Thyroid gland (tissue), 4 donors: ENCODE measurements at places on chromosomes 4 and X. TPM values are rescaled to one million over a fixed set of nuclear protein-coding genes. Genes with fewer than 3 reads are reported as not detected.

C1QTNF7 gene
- 1.9 TPM for total RNA-seq

DNA sequence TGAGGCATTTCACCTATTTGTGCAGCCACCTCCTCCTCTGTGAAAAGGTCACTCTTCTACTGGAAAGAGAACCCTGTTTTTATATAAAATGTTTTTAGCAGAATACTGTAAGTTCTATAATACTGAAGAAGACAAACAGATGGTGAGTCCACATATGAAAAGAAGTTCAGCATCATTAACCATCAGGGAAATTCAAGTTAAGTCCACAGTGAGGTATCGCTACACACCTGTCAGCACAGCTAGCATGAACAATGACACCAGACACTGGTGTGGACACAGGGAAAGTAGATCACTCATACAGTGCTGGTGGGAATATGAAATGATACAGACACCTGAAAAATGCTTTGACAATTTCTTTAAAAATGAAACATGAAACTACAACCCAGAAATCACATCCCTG is 133.0 kb downstream of the MAD2L1 start:
- H3K4me1 ChIP-seq, result no peaks in the 10 kb centered on the region
- H3K27ac ChIP-seq, result no peak overlapping the region
- no peak overlapping the region for H3K4me3 ChIP-seq
- H3K27me3 ChIP-seq, result no peaks in the 10 kb centered on the region

GRCh38 chr4:18675586-18676525 is 654.3 kb upstream of the LCORL start:
- no peak for DNase-seq
- no peaks in the 10 kb centered on the region for H3K27me3 ChIP-seq
- H3K27ac ChIP-seq, result no peak overlapping the region
- H3K4me1 ChIP-seq, result peaks cover 6% of the 10 kb centered on the region

DNA sequence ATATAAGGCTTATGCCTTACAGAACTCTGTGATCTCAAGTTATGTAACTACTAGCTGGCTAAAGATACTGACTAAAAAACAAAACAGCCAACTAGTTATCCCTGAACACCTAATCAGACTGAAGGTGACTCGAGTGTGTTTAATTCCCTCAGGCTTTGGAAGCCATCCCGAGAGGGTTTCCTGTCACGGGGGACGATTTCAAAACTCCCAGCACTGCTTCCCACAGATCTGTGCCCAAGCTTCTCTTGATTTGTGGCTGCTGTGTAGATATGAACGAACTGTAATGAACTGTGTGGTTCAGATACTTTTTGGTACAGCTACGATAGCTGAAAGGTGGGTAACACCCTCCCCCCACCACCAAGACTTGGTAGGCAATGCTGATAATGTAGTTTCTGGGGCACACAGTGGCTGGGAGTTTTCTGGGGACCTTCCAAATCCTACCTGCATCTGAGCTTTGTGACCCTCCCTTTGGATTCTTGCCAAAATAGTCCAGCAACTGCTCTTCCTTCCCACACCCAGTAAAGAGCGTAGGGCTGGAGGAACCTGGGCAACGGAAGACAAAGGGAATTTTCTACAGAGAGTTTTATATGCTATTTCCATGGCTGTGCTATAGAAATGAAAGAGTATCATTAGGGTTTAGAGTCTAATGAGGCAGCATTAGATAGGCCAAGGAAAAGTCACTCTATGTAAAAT is 148.8 kb downstream of the MGST2 start:
- H3K4me3 ChIP-seq, result no peak overlapping the region
- peaks cover 3% of the 10 kb centered on the region for H3K4me1 ChIP-seq
- H3K36me3 ChIP-seq, result no peaks in the 10 kb centered on the region
- no peaks in the 10 kb centered on the region for H3K27me3 ChIP-seq

- no peaks in the 10 kb centered on the region for H3K36me3 ChIP-seq
- H3K4me3 ChIP-seq, result no peak overlapping the region
- H3K27ac ChIP-seq, result no peak overlapping the region
- DNase-seq, result no peak
Observed at GRCh38 chrX:24799078-24799477, 105.4 kb downstream of the POLA1 start.

- H3K27me3 ChIP-seq, result no peaks in the 10 kb centered on the region
- DNase-seq, result no peak
- H3K4me3 ChIP-seq, result no peak overlapping the region
- H3K4me1 ChIP-seq, result no peaks in the 10 kb centered on the region
- H3K36me3 ChIP-seq, result no peaks in the 10 kb centered on the region
Observed at GRCh38 chr4:66804979-66805378, 740.3 kb downstream of the CENPC start.

DNA sequence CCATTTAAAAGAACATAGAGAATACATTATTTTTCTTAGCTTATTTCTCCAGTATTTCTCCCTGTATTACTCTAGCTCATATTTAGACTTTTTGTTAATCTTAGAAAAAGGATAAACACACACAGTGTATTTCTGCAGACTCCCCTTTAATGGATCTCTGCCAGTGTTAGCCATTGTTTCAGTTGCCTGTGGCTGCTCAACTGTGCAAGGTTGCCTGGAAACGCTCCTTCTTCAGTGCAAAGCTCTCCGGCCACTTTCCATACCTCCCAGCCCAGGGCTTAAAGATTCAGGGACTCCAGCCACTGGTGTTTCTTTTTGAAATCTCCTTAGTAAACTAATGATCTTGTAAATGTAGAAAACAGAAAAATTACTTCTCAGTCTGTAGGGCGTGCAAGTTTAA is 104.9 kb downstream of the SLIT2 start:
- no peak overlapping the region for H3K4me3 ChIP-seq
- peak overlapping the region; percentile 4 for H3K27ac ChIP-seq
- H3K4me1 ChIP-seq, result peaks cover 31% of the 10 kb centered on the region

DNA sequence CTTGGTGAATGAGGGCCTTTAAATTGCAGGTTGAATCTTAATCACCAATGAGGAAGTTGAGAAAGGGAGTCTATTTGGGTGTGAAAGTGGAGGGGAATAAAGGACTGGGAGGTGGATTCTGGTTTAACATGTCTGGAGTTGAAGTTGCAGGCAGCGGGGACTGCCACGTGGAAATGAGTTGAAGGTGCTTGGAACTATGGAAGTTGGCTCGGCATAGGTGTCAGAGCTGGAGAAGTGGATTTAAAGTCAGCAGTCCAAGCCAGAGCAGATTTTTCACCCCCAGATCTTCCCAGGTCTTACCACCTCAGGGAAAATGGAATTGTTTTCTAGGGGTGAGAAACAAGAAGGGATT is 44.9 kb downstream of the TIGD4 start:
- H3K27me3 ChIP-seq, result no peaks in the 10 kb centered on the region
- no peaks in the 10 kb centered on the region for H3K36me3 ChIP-seq
- no peaks in the 10 kb centered on the region for H3K4me1 ChIP-seq
- DNase-seq, result no peak

- H3K36me3 ChIP-seq, result no peaks in the 10 kb centered on the region
- no peaks in the 10 kb centered on the region for H3K4me1 ChIP-seq
- H3K27ac ChIP-seq, result no peak overlapping the region
- DNase-seq, result no peak
Observed at GRCh38 chrX:97628807-97629596, 745.3 kb downstream of the RPA4 start.

DNA sequence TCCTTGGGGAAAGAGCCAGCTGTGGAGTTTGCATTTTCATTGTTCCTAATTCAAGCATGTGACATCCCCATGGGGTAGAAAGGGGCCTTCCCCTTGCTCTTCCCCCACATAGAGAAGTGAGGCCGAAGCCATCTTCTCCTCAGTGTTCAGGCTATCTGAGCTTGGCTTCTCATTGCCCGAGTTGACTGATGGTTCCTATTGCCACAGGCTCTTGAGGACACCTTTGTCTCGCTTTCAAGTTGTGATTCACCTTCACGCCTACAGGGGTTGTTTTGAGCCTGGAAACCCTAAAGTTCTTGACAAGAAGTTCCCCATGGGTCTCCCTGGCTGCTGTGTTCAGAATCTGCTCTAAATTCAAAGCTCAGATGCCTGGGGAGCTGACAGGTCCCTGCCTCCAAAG is 25.0 kb downstream of the CCNQ start:
- no peak for DNase-seq
- no peak overlapping the region for H3K27ac ChIP-seq
- no peaks in the 10 kb centered on the region for H3K27me3 ChIP-seq
- H3K36me3 ChIP-seq, result no peaks in the 10 kb centered on the region
- H3K4me3 ChIP-seq, result no peak overlapping the region

GRCh38 chr4:3237712-3238560 is 11.0 kb upstream of the MSANTD1 start:
- H3K27ac ChIP-seq, result no peak overlapping the region
- peaks cover 43% of the 10 kb centered on the region for H3K36me3 ChIP-seq
- no peaks in the 10 kb centered on the region for H3K27me3 ChIP-seq
- DNase-seq, result no peak
- H3K4me1 ChIP-seq, result peaks cover under 1% of the 10 kb centered on the region
